ENCODE measurements at places on chromosomes 1 and 21.

GRCh38 chr1:84721152-84721551 lies 30.9 kb upstream of the SSX2IP start:
- H3K27me3 ChIP-seq = no peaks in the 10 kb centered on the region
- no peak for DNase-seq
- H3K4me1 ChIP-seq = no peaks in the 10 kb centered on the region
- no peak overlapping the region for H3K4me3 ChIP-seq

- DNase-seq = no peak
- H3K4me3 ChIP-seq = no peak overlapping the region
- no peak overlapping the region for H3K27ac ChIP-seq
Measured at GRCh38 chr1:236691348-236691747, 5.0 kb downstream of the ACTN2 start.

GRCh38 chr1:42557230-42557851 lies 94.3 kb downstream of the CCDC30 start:
- no peak overlapping the region for H3K4me3 ChIP-seq
- H3K4me1 ChIP-seq = no peaks in the 10 kb centered on the region
- H3K27me3 ChIP-seq = no peaks in the 10 kb centered on the region
- no peak overlapping the region for H3K27ac ChIP-seq
- no peak for DNase-seq
- no peaks in the 10 kb centered on the region for H3K36me3 ChIP-seq

- H3K36me3 ChIP-seq = no peaks in the 10 kb centered on the region
- peaks cover 33% of the 10 kb centered on the region for H3K4me1 ChIP-seq
- DNase-seq = no peak
- peak overlapping the region; percentile 70 for H3K27ac ChIP-seq
Measured at GRCh38 chr1:29247571-29248273, 11.4 kb downstream of the PTPRU start.
